ENCODE measurements at places on chromosomes 3 and 15. TPM values are rescaled to one million over a fixed set of nuclear protein-coding genes. Genes with fewer than 3 reads are reported as not detected.

- DNase-seq = no peak
Measured at GRCh38 chr15:35080226-35080625, 4.9 kb downstream of the NANOGP8 start.

DNA sequence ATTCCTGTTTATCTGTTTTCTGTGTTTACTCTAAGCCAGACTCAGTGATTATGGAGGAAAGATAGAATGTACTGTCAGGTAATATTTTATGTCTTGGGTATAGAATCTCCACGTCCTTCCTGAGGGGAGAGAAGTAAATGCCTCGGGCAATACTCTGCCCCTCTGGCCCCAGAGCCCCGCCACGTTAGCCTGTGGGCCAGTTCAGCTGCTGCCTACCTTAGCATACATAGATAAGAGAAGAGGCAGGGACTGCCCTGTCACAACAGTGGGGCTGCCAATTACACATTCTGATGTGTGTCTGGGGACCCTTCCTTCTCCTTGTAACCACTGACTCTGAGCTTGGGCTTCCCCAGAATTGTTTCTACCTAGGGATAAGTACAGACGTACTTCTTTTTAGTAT, 347.7 kb upstream of the ATP11B start:
- DNase-seq = no peak

RYR3 gene
- total RNA-seq = 1.5 TPM

GRCh38 chr3:121793078-121793477, 41.8 kb downstream of the IQCB1 start:
- DNase-seq = no peak

ALS2CL gene
- 8.5 TPM for total RNA-seq

DNA sequence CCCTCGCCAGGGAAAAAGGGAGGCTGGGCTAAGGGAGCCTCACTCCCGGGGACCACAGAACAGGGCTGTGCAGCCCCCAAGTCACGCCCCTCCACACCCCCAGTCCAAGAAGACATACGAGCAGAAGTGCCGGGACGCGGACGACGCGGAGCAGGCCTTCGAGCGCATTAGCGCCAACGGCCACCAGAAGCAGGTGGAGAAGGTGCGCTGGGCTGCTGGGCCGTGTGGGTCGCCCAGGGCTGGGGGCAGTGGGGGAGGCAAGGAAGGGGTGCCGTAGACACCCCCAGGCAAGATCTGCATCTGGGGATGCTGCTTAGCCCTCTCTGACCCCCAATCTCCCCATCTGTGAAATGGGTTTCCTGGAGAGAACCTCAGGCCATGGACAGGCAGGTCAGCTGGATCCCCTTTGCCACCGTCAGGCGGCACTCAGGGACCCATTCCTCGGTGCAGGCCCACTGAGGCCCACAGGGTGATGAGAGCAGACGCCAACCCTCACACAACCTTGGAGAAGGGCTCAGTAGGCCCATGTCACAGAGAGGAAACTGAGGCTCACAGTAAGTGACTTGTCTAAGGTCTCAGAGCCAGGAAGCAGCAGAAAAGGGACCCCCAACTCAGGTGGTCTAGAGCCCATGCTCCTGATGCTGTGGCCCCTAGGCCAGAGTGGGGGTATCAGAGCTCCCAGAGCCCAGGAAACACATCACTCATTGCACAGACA, 33.7 kb downstream of the PSTPIP1 start:
- DNase-seq = no peak
